Activated CD4-positive, alpha-beta T cell treated with anti-CD3 and anti-CD28 coated beads, Interleukin-2, amount 10 ng/mL, durations not matched to agents 7 days and 5 days (primary cell): ENCODE measurements at places on chromosomes 16 and 17.
A peak's percentile ranks its signal among the peaks of the same experiment; 100 is the strongest.

- DNase-seq = no peak
Observed at GRCh38 chr16:81873206-81873605, 94.1 kb downstream of the PLCG2 start.

DNA sequence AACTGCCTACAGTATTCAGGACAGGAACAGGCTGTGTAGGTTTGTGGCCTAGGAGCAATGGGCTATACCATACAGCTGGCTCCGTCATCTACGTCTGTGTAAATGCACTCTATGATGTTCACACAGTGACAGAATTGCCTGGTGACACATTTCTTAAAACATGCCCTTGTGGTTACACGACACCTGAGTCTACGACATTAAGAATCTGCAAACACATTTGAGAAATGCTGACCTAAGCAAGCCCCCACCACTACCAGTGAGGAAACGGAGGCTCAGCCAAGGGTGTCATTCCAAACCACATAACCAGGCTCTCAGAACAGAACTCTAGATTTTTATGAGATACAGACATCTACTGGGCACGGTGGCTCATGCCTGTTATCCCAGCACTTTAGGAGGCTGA is 23.5 kb downstream of the USP36 start:
- DNase-seq = peak; percentile 79

DNA sequence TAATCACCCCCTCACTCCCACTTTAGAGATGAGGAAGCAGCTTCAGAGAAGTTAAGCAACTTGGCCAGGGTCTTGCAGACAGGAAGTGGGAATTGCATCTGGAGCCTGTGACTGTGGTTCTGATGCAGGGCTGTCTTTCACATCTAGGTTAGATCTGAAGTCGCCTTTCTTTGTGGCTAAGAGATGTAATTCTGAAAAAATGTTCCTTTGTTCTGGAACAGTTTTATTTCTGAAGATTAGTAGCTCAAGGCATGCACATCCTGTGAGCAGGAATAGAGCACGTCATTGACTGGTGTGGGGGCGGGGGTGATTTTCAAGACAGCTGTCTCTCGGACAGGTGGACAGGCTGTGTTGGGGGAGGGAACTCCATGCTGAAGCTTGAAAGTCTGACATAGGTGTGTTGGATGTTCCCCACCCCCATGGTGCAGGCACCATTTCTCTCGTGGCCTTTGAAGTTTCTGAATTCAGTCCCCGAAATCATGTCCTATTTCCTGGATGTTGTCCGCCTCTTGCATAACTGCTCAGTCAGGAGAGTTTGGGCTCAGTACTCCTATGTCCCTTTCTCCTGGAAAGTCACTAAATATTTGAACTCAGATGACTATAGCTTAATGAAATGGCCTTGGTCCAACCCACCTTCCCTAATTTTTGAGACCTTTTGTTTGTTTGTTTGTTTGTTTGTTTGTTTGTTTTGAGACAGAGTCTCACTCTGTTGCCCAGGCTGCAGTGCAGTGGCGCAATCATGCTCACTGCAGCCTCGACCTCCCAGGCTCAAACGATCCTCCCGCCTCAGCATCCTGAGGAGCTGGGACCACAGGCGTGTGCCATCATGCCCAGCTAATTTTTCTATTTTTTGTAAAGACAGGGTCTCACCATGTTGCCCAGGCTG is 21.0 kb upstream of the HERPUD1 start:
- no peak for DNase-seq

DNA sequence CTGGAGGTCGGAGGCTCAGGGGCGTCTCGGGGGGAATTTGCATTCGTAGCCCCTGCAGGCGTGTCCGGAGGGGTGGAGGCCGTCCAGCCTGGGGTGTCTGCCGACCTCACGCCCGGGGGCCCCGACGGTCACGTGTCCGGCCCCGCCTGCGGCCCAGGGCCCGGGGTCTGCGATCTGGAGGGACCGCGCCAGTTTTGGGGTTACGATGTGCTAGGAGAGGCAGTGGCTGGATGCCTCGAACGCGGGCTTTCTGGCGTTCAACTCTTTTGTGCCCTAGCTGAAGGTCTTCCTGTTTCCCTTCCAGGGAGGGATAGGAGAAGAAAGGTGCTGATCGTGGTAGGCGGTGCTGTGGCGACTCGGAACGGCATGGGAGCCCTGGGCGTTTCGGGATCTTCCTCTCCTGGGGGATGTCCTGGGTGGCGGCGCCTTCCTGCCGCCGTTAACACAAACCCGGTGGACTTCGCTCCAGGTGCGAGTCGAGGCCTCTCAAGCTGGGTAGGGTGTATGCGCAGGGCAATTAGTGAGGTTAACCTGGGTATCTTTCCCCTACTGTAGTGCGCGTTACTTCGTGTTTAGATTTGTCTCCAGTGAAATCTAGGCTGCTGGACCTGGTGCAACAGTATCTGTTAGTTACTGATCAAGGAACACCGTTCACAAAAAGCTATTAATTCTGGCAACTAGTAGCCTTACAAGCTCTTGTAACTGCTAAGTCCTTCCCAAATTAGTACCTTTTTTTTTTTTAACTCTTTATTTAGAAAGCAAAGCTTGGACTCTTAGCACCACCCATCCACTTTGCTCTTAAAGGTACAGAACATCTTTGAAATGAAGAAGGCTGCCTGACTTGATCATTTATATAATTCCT is 1.3 kb downstream of the AKAP1 start:
- DNase-seq = peak; percentile 20

DNA sequence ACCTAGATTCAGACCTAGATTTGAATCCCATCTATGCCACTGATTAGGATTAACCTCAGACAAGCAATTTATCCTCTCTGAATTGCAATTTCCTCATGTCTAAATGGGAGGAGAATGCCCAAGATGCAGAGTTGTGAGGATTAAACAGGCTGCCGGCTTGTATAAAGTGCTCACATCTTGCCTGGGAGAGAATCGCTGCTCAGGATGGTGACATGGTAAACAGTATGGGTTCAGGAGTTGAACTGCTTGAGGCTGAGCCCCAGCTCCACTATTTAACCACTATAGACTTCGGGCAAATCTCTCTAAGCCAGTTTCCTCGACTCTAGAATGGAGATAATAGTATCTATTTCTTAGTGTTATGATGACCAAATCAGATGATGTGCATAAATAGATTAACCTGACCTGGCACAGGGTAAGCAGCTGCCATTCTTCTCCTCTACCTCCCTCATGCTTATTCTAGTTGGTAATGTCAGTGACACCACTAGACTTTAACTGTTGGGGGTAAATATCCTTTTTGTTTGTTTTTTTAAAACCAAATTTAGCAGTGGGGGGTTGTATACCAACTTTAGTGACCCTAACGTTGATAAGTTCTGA is 732 bp upstream of the RPL27 start:
- no peak for DNase-seq

DNA sequence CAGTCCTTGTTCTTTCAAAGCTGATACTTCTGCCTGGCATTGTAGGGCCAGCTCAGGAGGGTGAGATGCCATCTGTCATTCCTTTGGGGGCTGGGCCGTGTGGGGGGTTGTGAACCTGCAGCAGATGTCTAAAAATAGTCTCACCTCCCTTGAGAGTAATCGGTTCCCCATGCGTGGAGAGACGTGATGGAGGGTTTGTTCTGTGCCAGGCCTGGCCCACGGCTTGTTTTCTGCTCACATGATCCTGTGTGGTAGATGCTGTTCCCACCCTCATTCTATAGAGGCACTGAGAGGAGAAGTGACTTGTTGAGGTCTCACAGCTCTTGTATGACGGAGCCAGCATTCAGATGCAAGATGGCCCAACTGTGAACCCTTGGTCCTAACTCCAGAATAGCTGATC is 4.6 kb downstream of the IRF8 start:
- no peak for DNase-seq

GRCh38 chr16:28845293-28845692 is 855 bp downstream of the TUFM start:
- DNase-seq = peak; percentile 61

GRCh38 chr16:86761111-86762031 is 183.0 kb downstream of the FOXL1 start:
- DNase-seq = peak; percentile 36

DNA sequence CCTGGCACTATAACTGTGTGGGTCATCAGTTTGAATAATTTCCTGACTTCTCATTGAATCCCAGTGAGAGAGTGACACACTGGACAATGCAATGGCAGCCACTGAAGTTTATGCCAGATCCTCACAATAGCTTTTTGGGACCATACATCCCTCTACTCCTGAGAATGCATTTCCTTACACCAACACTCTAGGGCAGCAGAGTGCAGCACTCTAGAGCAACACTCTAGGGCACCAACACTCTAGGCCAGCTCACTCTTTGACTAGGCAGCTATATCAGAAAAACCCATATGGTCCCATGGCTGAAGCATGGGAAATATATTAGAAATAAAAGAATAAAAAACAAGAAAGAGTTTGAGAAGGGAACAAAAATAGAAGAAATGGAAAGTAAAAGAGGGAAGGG is 309.2 kb downstream of the MAP2K6 start:
- DNase-seq = no peak

GRCh38 chr16:49961089-49961488 is 63.9 kb upstream of the CNEP1R1 start:
- no peak for DNase-seq
